ENCODE measurements at places on chromosomes 3 and 15. TPM values are rescaled to one million over a fixed set of nuclear protein-coding genes. Genes with fewer than 3 reads are reported as not detected.

DNA sequence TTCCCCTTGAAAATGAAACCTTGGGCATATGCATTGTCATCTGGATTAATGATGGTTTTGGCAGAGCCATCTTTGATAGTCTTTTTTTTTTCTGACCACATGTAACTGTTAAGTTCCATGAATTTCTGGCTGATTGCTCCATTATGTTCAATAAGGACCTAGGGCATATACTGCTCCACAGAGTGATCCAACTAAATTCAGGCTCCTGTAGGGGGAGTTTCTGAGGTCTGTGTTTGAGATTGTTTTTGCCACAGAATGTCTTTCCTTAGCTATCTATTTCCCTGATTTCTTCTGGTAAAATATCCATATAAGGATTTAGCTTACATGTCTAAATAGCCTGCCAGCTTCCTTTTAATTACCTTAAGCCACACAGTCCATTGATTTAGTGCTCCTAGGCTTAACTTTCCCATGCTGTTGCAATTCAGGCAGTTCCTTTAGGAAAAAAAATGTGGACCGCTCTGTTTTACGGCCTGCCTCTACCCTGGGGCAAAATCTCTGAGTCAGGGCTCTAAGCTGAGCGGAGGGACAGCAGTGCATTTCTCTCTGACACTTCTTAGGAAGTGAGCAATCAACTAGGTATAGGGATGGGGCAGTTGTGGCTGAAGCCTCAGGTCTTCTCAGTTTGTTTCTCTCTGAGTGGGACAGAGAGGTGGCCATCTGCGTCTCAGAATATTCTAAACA, 796.2 kb downstream of the NR2F2 start:
- H3K36me3 ChIP-seq, result no peaks in the 10 kb centered on the region
- no peak overlapping the region for H3K27ac ChIP-seq
- H3K4me1 ChIP-seq, result no peaks in the 10 kb centered on the region
- no peaks in the 10 kb centered on the region for H3K27me3 ChIP-seq
- no peak overlapping the region for H3K4me3 ChIP-seq
- no peak for DNase-seq

OXTR gene
- 1.4 TPM for total RNA-seq

DNA sequence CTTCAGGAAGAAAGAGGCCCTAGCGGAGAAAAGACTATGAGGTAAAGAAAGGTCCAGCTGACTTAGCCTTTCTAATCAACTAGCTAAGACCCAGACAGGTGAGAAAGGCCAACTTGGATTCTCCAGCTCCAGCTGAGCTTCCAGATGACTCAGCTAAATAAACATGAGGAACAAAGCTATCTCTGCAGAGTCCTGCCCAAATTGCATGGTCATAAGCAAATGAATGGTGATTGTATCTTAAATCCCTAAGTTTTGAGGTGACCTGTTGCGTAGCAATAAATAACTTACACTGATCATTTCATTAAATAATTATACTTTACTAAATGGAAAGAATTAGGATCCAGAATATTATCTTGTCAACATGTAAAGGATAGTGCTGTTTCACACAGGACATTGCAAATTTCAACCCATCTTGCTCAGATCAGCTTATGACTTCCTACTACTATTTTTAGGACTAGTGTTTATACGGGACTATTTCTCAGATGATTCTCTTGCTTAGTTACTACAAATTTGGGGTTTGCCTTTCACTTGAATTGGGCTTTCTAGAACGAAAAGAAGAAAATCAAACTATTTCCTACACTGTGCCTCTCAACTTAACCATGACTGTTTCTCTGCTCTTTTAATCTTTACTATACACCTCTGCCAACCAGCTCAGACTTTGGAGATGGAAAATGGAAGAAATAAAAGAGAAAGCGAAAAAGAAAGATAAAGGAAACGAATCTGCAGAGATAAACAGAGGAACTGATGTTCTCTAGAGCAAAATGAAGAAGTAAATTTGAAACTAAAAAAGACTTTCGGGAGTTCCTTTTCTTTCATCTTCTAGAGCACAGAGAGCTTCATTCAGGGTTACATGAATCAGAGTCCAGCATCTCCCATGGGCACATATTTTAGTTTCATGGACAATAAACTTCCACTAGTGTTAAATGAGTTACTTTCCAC, 6.6 kb upstream of the ADGRG7 start:
- no peaks in the 10 kb centered on the region for H3K4me1 ChIP-seq
- DNase-seq, result no peak
- H3K27ac ChIP-seq, result peak overlapping the region; percentile 72
- peak overlapping the region; percentile 17 for H3K4me3 ChIP-seq

ACKR4 gene
- 1.1 TPM for total RNA-seq

DNA sequence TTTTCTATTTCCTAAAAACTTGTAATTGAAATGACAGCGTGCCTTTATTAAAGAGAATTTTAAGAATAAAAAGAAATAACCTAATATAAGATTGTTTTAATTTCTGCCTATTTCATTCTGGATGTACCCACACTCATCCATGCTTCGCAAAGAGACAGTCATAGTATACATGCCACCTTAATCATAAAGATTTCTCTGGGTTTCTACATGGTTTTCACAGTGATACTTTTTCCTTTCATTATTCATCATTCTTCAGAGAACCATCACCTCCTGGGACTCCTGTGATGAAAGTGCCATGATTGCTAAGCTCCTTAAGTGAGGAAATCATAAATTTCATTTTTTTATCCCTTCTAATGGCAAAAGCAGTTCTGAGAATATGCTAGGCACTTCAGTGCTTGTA, 4.3 kb upstream of the CCR8 start:
- DNase-seq, result no peak
- no peak overlapping the region for H3K4me3 ChIP-seq
- H3K36me3 ChIP-seq, result no peaks in the 10 kb centered on the region

- H3K4me1 ChIP-seq, result peaks cover 28% of the 10 kb centered on the region
- peak overlapping the region; percentile 77 for H3K27ac ChIP-seq
- peaks cover 72% of the 10 kb centered on the region for H3K27me3 ChIP-seq
These were observed 957 bp downstream of the ADCY5 start for GRCh38 chr3:123447749-123448517.

- H3K27me3 ChIP-seq, result no peaks in the 10 kb centered on the region
- no peaks in the 10 kb centered on the region for H3K36me3 ChIP-seq
- no peak overlapping the region for H3K4me3 ChIP-seq
- no peak overlapping the region for H3K27ac ChIP-seq
- H3K4me1 ChIP-seq, result no peaks in the 10 kb centered on the region
These were observed 709.4 kb downstream of the ZNF385D start for GRCh38 chr3:21041621-21042020.

GOLGA6L24 gene
- not detected for total RNA-seq

- DNase-seq, result peak; percentile 87
- H3K27ac ChIP-seq, result no peak overlapping the region
- H3K36me3 ChIP-seq, result no peaks in the 10 kb centered on the region
- no peak overlapping the region for H3K4me3 ChIP-seq
These were observed 5.9 kb downstream of the RNU6-1 start for GRCh38 chr15:67833710-67834511.

- no peak for DNase-seq
- no peaks in the 10 kb centered on the region for H3K4me1 ChIP-seq
- no peaks in the 10 kb centered on the region for H3K36me3 ChIP-seq
- no peaks in the 10 kb centered on the region for H3K27me3 ChIP-seq
- H3K27ac ChIP-seq, result no peak overlapping the region
These were observed 606.6 kb downstream of the TBL1XR1 start for GRCh38 chr3:176590722-176591121.

SUMF1 gene
- 38.8 TPM for total RNA-seq

DNA sequence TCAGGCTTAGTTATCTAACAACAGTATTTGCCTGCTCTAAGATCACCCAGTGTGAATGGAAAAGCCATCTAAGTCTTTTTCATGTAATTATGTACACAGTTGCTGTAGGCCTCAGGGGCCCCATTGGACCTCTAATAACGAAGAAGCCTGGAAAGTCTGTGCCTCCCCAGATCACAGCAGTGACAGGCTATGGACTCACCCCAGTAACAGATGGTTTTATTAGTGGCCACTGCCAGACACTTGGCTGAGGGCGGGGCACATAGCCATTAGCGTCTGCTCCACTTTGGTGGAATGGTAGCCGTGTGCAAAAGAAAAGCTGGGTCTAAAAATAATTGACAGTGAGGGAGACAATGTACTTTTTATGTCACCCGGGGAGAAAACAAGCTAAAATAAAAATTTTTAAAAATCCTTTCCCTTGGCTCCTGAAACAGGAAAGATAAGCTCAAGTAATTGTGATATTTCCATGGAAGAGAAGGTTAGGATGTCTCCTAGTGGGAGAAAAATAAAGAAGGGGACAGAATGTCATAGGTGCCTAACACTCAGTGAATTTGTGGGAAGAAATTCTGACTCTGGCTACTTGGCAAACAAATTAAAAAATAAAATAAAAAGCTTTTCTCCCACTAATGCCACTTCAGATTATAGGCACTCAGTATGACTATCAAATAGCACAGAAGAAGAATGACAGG, 44.3 kb upstream of the ZNF385D start:
- no peak for DNase-seq
- H3K4me3 ChIP-seq, result no peak overlapping the region
- H3K36me3 ChIP-seq, result no peaks in the 10 kb centered on the region
- no peaks in the 10 kb centered on the region for H3K27me3 ChIP-seq
- H3K27ac ChIP-seq, result no peak overlapping the region

Measured in spleen (tissue), 13 donors.